ENCODE measurements at places on chromosomes 7 and 10.

DNA sequence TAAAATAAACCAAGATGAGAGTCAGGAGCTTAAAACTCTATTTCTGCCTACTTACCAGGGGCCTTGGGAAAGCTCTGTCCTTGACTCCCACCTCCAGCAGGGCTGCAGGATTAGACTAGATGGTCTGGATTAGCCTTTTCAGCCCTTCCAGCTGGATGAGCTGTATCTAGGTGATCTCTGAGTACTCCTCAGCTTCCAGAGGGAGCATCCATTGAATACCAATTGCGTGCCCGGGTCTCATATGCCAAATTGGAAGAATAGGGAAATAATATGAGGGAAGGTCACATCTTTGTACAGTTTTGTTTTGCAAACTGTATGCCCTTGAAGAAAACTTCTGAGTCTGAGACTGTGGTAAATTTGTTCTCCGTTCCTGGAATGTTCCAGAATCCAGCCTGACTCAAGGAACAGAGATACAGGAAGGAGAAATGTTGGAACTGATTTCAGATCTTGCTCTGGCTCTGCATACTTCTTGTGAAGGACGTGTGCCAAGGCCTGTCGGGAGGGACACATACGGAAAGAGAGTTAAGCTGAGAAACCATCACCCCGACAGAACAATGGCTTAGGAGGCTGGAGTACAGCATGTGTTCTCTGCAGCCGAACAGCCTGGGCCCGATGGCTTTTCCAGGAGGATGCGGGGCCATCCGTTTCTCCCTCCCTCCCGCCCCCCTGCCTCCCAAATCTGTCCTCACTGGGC lies 44.9 kb downstream of the MINDY4 start:
- no peak for DNase-seq

DNA sequence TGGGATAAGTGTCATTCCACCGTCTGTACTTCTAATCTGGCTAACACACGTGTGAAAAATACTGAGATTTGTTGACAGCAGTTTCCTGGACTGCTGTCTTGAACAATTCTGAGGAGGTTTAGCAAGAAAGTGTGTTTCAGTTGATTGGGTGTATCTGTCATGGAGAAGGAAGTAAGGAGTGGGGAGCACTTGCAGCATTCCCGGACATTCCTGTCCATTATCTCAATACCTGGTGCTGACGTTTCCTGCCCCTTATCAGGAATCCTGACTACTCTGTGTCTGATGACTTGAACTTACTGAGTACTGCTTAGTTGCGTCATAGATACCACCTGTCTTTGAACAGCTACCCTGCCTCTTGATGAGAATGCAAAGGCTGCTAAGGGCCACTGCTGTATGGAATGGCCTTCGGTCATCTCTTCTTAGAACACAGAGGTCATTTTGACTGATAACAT lies 72.0 kb upstream of the VKORC1L1 start:
- DNase-seq, result no peak

- no peak for DNase-seq
Measured at GRCh38 chr7:17552952-17553351, 254.5 kb downstream of the AHR start.

DNA sequence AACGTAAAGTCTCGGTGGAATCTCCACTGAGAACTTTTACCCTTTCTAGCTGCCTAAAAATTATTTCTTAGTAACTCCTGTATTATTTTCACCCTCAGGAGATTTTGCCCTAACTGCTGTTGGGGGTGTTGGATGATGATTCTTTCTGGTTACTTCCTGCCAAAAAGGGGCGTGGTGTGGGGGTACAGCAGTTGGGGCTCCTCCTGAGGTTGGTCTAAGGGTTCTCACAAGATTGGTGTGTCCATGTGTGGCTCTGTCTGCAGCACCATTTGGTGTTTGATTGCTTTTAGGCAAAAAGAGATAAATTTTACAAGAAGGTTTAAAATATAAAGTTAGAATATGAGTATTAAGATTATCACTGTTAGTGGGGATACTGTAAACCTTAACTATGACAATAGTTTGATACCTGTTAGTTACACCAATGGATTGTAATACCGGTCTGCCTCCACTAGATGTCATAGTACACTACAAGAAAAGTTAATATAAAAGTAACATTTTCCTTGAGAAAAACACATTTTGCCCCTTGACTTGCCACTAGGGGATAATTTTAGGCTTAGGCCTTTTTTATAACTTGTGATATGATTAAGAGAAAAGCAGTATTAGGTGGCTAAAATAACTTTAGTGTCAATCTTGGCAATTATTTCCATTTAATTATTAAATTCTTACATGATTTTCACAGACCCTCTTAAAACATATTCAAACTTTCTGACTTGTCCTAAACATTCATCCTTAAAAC lies 928.7 kb downstream of the IPMK start:
- peak; percentile 23 for DNase-seq

DNA sequence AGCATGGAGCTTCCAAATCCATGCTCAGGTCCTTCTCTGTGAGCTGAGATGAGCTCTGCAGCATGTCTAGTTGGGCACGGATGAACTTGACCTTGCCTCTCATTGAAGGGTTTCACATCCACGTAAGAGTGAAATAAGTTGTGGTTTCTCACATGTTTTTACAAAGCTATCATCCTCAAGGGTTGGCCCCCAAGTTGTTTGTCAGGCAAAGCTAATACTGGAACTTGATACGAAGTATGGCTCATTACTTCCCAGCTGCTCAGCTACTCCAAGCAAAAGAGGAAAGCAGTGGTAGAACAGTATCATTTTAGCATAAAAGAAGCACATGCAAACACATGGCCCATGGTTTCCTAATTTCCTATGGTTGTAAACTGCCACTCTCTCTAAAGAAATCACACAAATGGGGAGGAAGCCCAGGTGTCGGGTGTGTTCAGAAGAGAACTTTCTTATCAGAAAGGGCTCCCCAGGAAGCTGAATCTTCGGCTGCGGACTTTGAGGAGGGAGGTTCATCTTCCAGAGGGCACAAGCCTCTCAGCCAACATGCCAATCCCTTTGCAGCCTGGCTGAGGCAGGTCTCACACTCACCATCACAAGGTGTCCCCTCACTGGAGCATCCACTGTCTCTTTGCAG lies 45.3 kb downstream of the PDLIM1 start:
- no peak for DNase-seq

DNA sequence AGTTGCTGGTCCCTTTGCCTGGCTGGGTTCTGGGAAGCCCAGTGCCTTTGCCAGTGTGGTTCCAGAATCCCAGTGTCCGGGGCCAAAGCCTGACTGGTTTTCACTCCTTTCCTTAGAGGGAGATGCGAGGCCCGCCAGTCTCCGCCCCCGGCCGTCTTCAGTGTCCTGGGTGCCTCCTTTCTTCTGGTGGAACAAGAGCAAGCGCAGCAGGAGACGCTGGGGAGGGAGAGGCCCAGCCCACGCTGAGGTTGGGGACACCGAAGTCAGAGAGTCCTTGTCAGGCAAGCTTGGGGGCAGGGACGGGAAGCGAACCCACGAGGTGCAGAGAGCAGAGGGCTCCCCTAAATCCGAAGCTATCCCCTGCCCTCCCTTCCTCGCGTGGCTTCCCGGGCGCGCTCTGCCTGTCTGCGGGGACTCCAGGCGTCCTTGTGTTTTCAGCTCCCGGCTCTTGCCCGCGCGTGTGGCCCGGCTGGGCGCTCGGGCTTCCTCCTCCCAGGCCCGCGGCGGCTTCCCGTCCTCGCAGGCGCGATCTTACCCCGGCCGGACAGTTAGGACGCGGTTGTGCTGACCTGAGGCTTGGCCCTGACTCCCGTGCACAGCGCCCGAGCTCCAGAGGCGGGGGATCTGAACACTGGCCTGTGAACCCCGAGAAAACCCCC lies 60.6 kb upstream of the UBE3C start:
- no peak for DNase-seq

DNA sequence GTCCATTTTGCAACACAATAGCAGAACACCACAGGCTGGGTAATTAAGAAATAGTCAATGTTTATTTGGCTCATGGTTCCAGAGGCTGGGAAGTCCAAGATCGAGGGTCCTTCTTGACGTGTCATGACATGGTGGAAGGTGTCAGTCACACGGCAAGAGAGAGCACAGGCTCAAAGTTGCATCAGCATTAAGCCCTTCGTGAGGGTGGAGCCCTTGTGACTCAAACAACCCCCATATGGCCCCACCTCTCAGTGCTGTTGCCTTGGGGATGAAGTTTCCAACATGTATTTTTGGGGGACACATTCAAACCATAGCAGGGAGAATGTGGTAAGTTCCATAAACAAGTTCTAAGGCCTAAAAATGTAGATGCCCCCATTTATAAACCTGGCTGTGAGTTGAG lies 24.6 kb upstream of the GTPBP4 start:
- no peak for DNase-seq

GRCh38 chr7:44461387-44461786 lies 29.1 kb downstream of the NUDCD3 start:
- no peak for DNase-seq

- DNase-seq, result no peak
Measured at GRCh38 chr7:25901658-25902057, 250.3 kb upstream of the NFE2L3 start.

GRCh38 chr10:16866541-16867275 lies 49.5 kb upstream of the RSU1 start:
- no peak for DNase-seq

GRCh38 chr10:132387764-132388210 lies 9.2 kb upstream of the PWWP2B start:
- DNase-seq, result peak; percentile 83

- no peak for DNase-seq
Measured at GRCh38 chr7:46999866-47000265, 582.0 kb downstream of the TNS3 start.

DNA sequence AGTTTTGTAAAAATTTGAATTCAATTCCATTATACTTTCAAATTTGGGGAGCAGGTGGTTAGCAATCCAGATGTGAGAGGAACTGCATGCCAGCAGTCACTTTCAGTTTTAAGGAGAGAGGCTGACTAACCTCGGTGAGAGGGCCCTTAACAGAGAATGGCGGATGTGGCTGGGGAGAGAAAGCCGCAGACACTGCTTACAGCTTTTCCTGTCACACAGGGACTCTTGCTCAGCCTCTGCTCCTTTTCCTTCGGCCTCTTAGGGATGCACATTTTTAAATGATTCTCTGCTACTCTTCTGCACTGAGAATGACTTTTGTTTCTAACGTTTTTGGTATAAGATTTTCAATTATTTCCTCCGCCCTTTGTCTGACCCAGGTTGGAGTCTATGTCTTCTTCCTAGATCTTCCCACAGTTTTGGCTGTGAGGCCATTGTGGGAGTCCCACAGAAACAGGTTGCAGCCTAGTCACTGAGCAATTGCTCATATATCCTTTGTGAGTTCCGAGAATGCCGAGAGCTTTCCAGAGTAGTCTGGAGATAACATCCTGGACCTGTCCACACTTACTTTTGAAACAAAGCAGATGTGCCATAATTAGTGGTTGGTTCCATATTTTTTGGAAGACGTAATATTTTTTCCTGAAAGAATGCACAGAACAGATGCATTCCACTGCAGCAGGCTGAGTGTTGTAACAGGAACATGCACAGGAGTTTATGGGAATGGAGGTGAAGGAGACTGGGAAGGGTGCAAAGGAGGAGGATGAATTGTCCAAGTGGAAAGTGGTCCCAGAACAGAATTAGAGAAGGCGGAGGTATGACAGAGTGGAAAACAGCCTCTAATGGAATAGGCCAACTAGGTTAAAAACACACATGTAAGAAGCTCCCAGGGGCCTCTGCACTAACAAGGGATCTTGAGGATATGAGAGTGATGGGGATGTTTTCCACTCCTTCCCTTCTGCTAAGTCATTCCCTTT lies 168.0 kb upstream of the ZNF32 start:
- DNase-seq, result peak; percentile 54

DNA sequence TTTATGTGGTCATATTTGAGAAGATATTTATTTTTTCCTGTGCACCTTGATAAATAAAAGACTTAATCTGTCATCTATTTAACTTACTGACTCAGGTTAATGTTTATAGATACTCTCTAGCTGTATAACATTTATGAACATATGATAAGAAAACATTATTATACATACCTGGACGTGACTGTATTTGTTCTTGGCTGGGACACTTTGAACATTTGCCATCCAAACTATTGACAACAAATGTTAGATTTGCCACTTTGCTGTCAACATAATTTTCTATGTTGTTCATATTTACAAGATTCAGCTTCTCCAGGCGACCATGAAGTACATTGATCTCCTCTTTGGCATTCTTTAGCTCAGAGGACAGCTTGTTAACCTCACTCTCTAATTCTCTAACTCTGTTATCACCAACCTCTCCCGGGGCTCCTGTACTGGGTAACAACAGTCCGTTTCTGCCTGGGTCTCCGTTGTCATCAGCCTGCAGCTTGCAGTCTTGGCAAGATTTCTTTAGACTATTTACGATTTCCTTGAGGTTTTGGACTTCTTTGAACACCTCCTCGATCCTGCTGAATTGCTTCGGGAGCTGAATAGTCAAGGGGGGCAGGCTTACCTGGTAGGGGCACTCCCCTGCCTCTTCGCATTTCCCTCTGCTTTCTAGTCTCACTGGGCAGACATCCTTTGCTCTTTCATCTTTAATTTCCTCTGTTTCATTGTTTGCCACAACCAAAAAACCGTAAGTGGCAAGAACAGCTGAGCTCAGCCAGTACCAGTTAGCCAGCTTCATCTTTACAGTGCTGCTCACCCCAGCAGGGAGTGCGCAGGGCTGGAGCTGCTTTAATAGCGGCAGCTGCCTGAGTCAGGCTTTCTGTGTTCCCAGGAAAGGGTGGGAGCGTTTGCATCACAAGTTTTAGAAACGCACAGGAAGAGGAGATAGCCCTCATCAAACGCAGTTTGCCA lies at the start of gene FGL2:
Gene FGL2, minus strand, starts transcription at position 807 of the 954 bp plus-strand sequence. Its CDS starts 26 bp downstream, at position 781.
- peak; percentile 56 for DNase-seq

- no peak for DNase-seq
Measured at GRCh38 chr7:106047818-106048705, 64.0 kb downstream of the SYPL1 start.

DNA sequence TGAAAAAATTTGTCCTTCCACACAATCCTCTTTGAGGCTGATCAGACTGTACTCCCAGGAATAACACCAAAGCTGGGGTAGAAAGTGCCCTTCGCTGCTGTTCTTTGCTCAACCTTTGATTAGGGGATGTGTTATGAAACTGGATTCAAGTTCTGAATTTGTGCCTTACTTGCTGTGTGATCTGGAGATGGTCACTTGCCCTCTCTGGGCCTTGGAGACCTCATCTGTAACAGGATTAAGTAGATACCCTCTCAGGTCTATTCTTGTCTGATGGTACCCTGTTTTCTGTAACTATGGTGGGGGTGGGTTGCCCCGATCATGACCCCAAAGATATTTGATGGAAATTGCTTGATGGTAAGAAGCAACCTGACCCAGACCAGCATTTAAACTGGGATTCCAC lies 368.5 kb downstream of the PLXNA4 start:
- DNase-seq, result no peak

DNA sequence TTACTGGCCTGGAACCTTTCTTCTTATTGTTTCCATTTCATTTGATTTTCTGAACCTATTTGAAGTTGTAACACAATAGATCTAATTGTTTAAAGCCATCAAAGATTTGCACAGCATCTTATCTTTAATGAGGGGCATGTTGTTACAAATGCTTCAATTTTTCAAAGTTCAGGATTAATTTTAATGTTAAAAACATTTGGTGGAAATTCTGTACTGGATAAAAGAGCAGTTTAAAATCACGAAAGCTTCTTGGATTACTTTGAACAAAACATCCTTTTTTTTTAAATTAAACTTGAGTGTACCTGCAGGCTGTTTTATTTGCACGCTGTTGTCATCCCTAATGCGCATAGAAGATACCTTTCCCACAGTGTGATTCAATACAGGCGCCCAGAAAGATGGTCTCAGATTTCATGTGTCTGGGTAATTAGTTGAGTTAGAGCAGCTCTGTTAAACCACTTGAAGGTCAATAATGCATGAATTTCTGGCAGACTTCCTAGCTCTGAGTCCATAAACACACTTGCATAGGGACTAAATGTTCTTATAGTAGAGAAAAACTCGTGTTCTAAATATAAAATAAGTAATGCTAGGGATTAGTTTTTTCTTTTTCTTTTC lies 29.3 kb upstream of the DDX50 start:
- DNase-seq, result no peak

GRCh38 chr10:106566873-106567272 lies 597.6 kb downstream of the SORCS1 start:
- DNase-seq, result no peak

All from CD4-positive, alpha-beta T cell treated with Interferon alpha-2 for 1 hour (primary cell).